ENCODE measurements at places on chromosomes 5 and 9.

DNA sequence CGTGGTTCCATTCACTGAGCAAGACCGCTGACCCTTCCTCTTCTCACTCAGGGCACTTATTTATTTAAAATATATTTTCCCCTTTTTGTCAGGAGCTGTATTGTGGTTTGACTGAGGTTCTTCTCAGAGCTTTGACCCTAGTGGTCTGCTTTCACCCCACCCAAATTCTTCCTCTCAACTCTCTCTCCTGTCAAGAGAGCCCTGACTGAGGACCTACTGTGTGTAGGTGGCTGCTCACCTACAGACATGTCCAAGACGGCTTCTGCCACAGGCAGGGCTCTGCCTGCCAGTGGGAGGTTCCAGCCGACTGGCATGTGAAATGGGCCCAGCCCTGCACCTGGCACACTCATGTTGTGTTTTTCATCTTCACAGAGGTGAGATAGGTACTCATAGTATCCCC lies 5.2 kb downstream of the DCANP1 start:
- DNase-seq = no peak

GRCh38 chr5:28165096-28165495 lies 1126.7 kb upstream of the CDH9 start:
- no peak for DNase-seq

DNA sequence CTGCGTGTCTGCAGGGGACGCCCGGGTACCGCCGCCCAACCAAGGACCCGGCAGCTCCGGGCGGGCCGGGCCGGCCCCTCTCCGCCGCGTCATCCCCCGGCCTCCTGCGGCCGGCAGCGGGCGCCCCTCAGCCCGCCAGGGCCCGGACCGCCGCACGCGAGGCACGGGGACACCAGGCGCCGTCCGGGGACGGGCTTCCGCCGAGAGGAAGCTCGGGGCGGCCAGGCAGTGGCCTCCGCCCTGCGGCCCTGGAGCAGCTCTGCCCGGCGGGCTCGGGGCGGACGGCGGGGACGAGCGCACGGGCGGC lies 373 bp downstream of the FBXW5 start:
- DNase-seq = no peak

- DNase-seq = peak; percentile 47
These were observed 19.1 kb upstream of the QSOX2 start for GRCh38 chr9:136264441-136265405.

GRCh38 chr9:19913151-19913550 lies 124.3 kb upstream of the SLC24A2 start:
- DNase-seq = no peak

- peak; percentile 89 for DNase-seq
These were observed at the start of gene S1PR3 for GRCh38 chr9:88991066-88992034. S1PR3 (plus strand) TSS chr9:88991468; CDS start chr9:89001201, 9,733 bp downstream.

GRCh38 chr9:127014216-127014909 lies 99.8 kb downstream of the RALGPS1 start:
- DNase-seq = no peak

- peak; percentile 82 for DNase-seq
These were observed 353 bp downstream of the SH3PXD2B start for GRCh38 chr5:172453986-172454357.

- no peak for DNase-seq
These were observed 5.2 kb downstream of the SURF4 start for GRCh38 chr9:133370685-133371084.

DNA sequence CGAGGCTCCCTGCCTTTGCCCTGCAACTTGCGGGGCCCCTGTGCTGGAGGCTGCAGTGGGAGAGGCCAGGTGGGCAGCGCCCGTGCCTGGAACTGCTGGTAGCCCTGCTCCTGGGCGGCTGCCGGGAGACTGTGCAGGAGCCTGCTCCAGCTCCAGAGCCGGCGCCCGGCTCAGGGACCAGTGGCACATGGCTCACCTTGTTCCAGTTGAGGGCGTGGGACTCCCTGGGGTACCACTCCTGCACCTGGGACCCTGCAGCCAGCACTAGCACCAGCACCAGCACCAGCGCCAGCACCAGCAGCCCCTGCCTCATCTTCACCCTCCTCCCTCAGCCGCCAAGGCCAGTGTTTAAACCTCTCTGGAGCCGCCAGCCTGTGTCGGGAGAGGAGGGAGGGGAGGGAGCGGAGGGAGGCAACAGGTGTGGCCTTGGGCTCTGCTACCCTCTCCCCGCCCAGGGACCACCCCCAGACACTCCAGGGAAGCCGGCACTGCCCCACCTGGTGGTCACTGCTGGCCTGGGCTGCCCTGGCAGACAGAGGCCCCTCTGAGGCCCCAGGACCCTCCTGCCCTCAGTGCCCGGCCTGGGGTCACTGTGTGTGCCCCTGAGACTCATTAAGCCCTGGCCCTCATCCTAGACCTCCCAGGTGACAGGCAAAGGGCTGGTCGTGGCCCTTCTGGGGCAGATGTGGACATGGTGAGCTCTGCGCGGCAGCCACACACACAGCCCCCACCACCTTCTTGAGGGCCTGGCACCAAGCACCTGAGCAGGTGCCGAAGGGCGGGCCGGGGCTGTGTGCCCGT lies at the start of gene LCN10:
Gene LCN10, minus strand, starts transcription at position 350 of the 801 bp plus-strand sequence. Its CDS starts 37 bp downstream, at position 313.
- DNase-seq = peak; percentile 79

- DNase-seq = no peak
These were observed 1581.0 kb downstream of the MAT2B start for GRCh38 chr5:165086465-165086864.

DNA sequence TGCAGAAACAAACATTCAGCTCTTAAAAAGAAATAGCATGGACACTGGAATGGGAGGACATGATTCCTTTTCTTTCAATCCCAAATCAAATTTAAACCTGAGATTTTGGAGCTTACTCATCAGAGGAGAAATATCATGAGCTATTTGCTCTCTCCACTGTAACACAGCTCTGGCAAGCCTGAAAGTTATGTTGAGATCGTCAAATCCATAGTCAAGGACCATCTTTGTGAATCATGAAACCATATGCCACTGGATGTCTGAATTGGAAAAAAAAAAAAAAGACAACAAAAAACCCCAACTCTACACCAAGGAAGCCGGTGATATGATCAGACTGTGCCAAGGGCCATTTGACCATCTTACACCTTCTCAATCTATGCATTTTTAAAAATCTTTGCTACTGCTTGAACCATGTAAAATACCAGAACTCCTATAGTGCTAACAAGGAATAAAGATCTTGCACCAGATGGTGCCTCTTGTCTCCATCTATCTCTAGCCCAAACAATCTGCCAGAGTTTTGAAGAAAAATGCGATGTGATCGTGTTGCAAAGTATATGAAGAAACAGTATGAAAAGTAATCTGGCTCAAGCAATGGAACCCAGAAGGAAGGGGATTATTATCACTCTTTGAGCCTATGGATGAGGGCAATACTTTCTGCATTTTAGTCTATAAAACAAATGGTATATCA lies 138.1 kb upstream of the MEF2C start:
- DNase-seq = no peak

- DNase-seq = no peak
These were observed 424.6 kb downstream of the MED10 start for GRCh38 chr5:5953584-5954274.

DNA sequence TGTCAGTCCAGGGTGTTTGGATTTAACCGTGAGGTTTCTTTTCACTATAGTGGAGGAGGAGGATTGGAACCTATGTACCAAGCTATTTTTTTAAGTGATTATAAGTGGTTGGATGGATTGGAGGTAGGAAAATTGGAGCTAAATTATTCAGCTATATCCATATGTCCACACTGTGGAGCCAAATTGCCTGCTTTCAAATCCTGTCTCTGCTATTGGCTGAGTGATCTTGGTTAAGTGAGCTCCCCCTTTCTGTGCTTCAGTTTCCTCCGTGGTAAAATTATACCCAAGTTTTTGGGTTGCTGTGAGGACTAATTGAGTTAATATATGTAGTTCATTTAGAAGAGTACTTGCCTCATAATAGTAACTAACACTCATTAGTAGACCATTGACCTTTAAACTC lies 2.5 kb downstream of the CENPP start:
- peak; percentile 16 for DNase-seq

DNA sequence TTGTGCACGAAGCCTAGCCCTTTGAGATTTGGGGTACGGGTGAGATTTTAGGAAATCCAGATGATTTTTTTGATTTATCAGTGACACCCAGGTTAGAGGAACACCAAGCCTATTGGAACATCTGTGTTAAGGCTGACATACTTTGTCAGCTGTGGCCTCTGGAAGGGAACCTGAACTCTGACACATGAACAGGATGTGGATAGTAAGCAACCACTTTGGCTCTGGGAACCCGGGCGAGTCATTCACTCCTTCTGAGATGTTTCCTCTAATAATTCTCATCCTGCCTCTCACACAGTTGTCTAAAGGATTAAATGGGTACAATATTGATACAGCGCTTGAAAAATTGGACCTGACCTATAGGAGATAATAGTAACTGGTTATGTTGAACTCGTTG lies 67.8 kb downstream of the FGF1 start:
- no peak for DNase-seq

- DNase-seq = no peak
These were observed 29.3 kb downstream of the SLC1A1 start for GRCh38 chr9:4519604-4520003.

GRCh38 chr5:67061511-67061910 lies 135.1 kb downstream of the CD180 start:
- no peak for DNase-seq

DNA sequence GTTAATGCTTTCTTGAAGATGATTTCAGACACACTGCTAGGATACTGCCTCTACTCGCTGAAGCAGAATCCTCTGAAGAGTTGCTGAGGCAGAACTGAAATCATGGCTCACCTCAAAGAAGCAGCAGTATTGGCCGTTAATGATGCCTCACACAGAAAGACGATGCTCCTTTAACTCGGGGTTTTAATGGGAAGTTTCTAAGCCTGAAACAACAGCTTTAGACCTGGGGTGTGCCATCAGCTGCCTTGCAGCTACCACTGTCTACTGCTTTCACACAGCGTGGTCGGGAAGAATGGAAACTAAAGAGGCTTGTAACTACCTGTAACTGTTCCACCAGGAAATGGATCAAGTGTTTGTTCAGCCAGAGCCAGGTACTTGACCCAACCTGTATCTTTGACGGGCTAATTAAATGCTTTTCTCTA lies at the start of gene CTXN3:
Gene CTXN3, plus strand, starts transcription at position 65 of the 422 bp plus-strand sequence. CDS start 8,440 bp downstream, outside the sequence.
- DNase-seq = peak; percentile 59

DNA sequence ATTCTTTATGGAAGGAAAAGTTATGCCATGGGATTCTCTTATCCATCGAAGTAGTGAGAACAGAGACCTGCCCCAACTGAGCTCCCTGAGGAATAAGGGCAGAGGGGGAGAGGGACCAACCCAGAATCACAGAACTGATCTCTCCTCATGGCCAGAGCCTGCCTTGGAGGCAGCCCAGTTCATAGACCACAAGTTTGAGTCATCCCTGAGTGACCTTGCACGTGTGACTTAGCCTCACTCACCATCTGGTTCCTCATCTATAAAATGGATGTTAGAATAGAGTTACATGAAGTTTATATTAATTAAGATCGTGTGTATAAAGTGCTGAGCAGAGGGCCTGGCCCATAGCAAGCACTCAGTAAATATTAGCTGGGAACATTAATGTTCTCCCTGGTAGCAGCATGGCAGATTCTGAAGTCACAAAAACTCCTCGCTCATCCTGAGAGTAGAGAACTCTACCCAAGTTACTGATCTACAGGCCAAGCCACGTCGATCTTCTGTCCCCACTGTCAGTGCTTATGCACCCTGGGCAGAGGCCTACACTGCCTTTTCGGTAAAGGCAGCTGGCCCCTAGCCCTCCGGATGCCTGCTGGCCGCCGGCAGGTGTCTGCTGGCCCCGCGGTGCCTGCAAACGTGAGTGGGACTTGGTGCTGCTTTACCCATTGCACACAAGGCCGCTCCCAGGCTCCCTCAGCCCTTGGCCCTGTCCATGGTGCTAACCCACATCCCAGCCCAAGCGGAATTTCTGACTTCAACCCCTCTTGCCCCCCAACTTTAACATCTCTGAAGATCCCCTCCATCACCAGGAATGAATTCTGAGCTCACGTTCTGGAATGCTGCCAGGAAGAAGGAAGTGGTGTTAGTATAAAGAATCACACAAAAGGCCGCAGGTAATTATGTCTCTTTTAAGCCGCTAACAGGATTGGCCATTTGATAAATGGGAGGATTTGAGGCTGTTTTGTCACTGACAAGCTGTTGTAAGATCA lies 61.1 kb upstream of the ARAP3 start:
- peak; percentile 91 for DNase-seq

DNA sequence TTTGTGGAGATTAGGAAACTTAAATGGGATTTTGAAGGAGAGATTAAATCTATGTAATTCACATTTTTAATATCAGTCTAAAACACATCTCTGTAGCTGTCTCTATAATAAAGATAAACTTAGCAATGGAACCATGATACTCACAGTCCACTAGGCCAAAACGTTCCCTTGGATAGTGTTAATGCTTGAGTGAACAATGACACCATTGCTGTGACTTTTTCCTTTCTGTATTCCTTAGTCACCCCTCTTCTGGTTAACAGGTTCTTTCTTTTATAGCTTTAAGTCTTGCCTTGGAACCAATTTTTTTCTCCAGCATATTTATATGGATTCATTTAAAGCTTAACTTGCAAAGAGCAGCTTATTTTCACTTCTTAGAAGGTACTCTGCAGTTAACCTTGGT lies 63.3 kb downstream of the INSL6 start:
- DNase-seq = no peak

GRCh38 chr5:58133631-58134296 lies 326.1 kb downstream of the PLK2 start:
- DNase-seq = no peak

Measured in neural progenitor cell (in vitro differentiated cells).